Nucleus accumbens (tissue), 56 donors: ENCODE measurements at places on chromosomes 1 and 21.

DNA sequence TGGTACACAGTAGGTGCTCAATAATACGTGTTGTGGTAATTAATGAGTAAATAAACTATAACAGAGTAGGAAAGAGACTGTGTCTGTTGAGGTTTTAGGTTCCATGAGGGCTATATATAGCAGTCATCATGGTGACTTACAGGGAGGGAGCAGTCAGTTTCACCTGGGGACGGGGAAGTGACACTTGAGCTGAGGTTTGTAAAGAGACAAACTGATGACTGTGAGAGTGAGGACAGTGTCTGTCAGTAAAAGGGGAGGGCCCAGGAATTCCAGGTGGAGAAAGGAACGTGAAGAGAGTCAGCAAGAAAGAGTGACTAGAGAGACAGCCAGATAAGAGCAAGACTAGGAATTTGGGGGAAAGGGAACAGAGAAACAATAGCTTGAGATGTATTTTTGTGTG is 30.2 kb downstream of the ABCA4 start:
- no peak for DNase-seq

DNA sequence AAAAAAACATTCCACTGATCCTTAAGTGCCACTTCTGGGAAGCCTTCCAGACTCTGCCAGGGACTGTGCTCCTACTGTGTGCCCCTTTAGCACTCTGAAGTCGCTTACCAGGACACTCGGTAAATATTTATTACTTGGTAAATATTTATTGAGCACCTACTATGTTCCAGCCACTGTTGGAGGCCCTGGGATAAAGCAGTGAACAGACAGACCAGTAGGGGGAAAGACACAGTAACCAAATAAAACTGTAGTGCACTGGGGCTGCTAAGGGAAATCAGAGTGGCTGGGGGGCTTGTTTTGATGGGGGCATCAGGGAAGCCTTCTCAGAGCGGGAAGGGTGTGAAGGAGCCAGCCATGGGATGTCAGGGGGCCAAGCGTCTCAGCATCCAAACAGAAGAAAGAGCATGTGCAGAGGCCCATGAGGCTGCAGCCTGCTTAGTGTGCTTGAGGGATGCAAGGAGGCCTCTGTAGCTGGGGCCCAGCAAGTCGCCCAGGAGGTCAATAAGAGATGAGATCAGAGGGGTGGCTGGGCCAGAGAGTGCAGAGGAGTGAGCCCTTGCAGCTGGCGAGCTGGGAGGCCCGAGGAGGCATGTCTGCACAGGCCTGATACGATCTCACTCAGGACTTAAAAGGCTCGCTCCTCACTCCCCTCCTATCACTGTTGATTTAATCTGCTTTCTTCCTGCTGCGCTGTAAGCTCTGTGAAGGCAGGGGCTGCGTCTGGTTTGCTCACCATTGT is 28.6 kb downstream of the KAZN start:
- peak; percentile 50 for DNase-seq

DNA sequence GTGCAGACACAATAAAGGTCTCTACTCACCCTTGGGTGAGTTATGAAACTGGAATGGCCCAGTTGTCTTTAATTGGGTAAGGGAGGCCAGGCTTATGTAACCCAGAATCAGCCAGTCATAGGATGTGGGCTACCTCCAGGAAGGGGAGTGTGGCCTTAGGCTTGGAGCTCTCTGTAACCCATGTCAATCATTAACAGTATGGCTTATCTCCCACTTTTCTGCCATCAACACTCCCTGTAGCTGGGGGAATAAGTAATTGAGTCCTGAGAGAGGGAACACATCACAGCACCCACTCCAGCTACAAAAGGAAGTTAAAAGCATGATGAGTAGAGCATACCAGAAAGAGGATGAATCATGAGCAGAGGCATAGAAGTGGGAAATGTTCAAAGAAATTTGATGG is 327.0 kb upstream of the DUSP10 start:
- no peak for DNase-seq

- peak; percentile 56 for DNase-seq
These were observed 1.5 kb downstream of the GADD45A start for GRCh38 chr1:67686267-67687197.

DNA sequence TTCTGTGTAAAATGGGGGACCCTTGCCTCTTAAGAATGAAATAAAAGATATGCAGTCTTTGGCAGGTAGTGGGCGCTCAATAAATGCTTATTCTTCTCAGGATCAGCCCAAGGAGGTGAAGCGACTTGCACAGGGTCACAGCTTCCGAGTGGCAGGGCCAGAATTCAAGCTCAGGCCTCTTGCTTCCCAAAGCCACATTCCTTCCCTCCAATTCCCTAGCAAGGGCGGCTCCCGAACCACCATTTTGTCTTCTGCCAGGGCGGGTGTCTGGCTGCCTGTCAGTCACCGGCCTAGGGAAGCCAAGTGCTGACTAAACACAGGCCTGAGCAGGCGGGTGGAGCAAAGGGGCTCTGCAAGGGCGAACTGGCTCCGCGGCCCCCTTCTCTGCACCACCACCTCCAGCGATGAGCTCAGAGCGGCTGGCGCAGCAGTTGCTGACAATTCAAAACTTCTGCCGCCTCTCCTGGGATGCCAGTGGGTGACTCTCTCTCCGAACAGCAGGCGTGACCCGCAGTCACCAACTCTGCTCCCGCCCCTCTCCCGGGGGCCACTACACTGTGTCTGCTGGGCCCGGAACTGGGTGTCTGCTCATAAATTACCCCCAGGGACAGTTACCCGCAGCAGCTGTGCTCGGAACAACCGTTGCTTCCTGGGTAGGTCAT is 10.8 kb downstream of the GPR3 start:
- no peak for DNase-seq

DNA sequence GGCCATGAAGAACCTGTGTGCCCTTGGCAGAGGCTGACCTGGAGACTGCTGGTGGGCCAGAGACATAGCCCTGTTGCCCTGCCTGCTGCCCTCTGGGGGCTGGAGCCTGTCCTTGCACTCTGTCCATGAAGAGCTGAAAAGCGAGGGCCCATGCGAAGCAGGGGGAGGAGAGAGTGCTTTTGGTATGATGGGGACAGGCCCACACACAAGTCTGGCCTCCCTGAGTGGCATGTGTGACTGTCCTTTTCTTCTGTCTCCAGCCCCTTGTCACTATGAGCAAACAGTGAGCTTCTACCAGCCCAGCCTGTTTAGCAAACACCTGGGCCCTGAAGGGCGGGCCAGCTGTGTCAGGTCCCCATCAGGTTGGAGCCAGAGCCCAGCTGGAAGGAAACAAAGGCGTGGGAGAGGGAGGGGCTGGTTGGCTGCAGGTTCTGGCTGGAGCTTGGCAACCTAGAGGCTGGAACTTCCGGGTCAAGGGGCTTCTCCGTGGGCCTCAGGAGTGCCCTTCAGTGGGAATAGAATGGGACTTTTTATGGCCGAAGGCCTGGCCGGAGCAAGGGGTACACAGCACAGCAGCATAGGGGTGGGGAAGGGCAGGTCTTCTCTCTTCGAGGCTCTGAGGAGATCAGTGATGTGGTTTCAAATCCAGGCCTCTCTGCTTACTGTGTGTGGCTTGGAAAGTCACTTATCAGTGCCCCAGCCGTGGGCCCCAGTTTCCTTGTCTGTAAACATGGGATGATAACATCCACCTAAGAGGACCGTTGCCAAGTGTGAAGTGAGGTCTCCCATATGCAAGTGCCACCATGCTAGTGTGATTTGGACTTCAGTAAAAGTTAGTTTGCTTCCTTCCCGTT is 14.3 kb downstream of the QSOX1 start:
- no peak for DNase-seq

DNA sequence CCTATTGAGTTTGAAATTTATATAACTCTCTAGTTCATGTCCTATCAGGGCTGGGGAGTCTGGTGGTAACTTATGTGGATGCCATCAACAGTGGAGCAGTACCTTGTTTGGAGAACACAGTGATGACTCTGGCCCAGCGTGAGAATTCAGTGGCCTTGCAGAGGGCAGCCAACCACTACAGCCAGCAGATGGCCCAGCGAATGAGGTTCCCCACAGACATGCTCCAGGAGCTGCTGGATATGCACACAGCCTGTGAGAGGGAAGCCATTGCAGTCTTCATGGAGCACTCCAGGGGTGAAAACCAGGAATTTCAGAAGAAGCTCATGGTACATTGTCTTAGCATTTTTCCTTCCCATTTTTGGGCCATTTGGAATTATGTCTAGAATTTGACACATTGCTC is 32.0 kb upstream of the GBP6 start:
- DNase-seq: no peak

GRCh38 chr1:189816558-189816957 is 661.1 kb downstream of the BRINP3 start:
- DNase-seq: no peak

GRCh38 chr1:1462318-1462966 is 9.1 kb upstream of the ATAD3B start:
- DNase-seq: no peak
